Dermis microvascular lymphatic vessel endothelial cell (primary cell): ENCODE measurements at places on chromosomes 12 and 14. TPM values are rescaled to one million over a fixed set of nuclear protein-coding genes. Genes with fewer than 3 reads are reported as not detected.

DNA sequence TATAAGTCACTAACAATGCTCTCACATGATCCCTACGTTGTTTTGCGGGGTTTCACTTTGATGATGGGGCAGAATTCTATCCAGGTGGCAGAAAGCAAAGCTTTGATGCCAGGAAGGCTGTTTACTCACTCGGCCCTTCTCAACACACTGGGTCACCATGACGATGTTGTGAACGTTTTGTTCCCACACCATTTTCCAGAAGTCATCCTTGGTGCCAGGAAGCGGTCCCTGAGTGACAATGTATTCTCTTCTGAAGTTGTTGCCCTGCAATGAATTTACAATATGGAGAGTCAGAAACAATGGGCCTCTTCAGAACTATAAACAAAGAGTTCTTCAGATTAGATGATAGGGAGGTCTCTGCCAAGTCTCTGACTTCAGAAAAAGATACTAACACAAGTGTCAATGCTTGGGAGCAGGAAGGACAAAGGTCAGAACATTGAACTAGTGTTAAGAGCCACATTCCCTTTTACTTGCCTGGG is 101.3 kb downstream of the PTPRB start:
- peak; percentile 74 for DNase-seq

DNA sequence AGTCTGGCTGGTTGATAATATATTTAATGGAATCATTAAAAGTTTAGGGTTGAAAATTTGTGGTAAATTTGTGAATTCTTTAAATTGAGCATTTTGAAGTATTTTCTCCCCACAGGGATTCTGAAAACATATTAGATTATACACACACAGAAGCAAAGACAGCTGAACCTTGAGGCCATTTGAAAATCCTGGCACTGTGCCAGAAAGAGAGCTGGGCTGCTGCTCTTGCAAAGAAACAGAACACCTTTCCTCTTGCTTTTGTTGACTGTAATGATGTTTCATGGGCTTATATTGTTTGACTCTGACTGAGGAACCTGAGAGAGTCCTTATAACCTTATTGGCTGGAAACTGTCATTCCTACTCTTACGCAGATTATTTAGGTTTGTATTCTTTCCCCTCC is 4.8 kb downstream of the RNF34 start:
- no peak for DNase-seq

The RHOJ gene
- total RNA-seq: 65.9 and 163 TPM in 2 replicates

DNA sequence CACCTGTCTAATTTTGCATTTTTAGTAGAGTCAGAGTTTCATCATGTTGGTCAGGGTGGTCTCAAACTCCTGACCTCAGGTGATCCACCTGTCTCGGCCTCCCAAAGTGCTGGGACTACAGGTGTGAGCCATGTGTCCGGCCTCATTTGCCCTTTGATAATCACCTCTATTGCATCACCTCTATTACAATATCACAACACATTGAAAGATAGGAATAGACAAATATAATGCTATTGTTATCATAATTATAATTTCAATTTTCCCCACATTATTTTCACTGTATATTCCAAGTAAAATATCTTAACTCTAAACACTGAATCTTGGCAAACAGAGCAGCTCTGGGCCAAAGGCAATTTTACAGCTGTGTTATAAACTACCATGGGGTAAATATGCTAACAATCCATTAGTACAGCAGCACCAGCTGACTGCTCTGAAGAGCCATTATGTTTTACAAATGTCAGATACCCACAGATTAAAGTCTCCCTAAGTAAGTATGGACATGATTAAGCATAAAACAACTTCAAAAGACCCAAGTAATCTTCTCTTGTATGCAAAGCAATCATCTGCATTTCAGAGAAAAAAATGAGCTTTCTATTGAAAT is 173.2 kb downstream of the MED13L start:
- no peak for DNase-seq

The TSPAN19 gene
- total RNA-seq: 0.13 TPM in 2 replicates

GRCh38 chr12:114001511-114002340 is 35.6 kb upstream of the RBM19 start:
- DNase-seq: no peak

GRCh38 chr12:108597559-108598471 is at the start of gene TMEM119:
Gene TMEM119, minus strand, starts transcription at chr12:108598084. Its CDS starts 5,701 bp downstream, at chr12:108592383.
- no peak for DNase-seq
